Stimulated activated CD4-positive, alpha-beta T cell treated with anti-CD3 and anti-CD28 coated beads, TNF-alpha, amount 100 ng/mL, for 24 hours (primary cell): ENCODE measurements at places on chromosomes 7 and 10.

DNA sequence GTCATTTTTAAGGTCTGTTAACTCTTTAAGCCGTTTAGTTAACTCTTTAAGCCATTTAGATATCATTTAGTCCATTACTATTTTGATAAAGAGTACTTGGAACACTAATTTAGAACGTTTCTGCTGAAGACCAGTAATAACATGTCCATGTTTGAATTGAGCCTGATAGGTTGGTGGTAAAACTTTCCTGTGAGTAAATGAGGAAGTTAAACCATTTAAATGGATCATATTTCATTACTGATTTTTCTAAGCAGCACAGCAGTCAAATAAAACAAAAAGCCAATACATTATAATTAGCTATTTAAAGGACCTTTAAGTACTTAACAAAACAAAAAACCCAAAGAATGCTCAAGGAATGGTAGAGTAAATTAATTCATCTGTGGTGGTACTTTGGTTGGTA lies 29.4 kb downstream of the PHTF2 start:
- DNase-seq: no peak

DNA sequence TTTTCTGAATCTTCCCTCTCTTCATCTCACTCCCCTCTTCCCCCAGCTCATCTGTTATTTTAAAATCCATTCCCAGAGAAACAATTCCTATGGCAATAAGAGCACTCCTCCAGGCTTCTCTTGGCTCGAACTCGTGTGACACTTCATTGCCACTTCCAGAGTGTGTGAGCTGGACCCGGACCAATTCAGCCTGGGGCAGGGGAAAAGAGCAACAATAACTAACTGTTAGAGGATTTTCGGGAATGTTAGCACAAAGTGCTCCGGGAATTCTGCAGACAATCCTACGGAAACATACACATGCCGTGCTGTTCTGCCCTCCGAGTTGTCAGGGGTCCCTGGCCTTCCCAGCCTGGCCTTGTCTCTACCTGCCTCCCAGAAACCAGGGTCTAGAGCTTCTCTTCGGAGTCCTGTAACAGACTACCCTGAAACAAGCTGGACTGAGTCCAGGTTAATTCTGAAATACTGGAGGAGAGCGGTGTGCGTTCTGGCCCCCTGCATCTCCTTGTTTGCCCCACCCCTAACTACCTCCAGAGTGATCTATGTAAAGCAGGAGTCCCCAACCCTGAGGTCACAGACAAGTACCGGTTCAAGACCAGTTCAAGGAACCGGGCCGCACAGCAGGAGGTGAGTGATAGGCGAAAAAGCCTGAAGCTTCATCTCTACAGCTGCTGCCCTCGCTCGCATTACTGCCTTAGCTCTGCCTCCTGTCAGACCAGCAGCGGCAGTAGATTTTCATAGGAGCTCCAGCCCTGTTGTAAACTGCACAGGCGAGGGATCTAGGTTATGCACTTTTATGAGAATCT lies 11.3 kb downstream of the COL26A1 start:
- no peak for DNase-seq

DNA sequence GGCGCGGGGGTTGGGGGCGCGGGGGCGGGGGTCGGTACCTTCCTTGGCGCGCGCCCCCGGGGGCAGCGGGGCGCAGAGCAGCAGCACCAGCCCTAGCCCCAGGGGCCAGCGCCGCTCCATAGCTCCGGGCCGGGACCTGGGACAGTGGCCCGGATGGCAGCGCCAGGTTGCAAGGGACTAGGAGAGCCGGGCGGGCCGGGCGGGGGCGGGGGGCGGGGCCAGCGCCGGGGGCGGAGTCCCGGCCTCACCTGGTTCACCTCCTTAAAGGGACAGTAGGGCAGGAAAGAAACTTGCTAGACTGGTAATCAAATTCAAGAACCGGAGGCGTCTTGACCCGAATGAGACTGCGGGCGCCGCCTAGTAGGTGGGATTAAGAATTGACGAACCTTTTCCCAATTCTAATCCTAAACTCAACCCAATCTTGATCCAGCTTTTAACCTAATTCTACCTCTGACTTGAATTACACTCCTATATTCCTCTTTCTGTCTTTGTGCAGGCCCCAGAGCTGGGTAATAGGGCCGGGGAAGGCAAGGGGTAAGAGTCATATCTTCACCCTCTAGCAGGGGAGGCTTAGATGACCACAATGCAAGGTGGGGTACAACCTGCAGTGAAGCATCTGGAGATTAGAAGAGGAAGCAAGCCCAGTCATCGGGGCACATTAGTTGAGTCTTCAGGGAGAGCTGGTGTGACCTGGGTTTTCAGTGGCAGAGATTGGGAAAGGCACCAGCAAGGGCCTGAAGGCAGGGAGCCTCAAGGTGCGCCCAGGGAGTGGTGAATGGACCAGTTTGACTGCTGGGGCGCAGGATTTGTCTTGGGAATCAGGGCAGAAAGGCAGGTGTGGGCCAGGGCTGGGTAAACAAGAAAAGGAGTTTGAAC lies at the start of gene EPHA1:
TSS of gene EPHA1 (minus strand) at position 171 of the 876 bp plus-strand sequence. CDS start at position 120, 51 bp downstream.
- no peak for DNase-seq

DNA sequence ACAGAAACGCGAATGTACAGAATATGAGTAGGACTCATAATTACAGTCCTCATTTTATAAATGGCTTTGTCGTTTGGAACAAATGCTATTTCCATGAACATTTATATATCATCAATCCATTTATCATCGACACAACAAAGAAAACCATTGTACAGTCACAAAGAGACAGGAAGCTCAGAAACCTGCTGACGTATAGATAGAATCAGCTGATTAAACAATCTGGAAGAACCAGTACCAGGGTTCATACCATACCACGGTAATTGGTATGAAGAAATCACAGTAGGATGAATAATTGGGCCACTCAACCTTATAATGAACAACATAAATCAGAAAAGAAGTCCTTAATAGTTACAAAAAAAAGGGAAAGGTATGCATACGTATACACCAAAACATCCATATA lies 295.0 kb downstream of the PARD3 start:
- DNase-seq: no peak

- no peak for DNase-seq
These were observed 909.6 kb downstream of the REEP3 start for GRCh38 chr10:64430690-64431323.

DNA sequence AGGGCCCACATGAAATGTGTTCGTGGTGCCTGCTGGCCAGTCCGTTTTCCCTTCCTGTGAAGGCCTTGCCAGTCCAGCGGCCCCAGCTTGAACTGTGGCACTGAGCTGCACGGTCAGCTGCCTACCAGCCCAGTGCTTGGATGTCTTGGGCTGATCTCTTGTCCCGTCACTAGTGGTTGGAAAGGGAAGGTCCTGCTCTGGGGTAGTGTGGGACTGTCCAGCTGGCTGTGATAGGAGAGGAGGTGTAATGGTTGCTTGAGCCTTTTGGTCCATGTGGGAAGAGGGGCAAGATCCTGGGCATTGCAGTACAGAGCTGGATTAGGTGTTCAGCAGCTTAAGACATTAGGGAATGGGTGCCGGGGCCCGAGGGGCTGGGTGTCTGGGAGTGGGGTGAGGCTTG lies 15.0 kb downstream of the BUD23 start:
- DNase-seq: no peak

- no peak for DNase-seq
These were observed 46.8 kb upstream of the C10orf120 start for GRCh38 chr10:122746408-122746807.

DNA sequence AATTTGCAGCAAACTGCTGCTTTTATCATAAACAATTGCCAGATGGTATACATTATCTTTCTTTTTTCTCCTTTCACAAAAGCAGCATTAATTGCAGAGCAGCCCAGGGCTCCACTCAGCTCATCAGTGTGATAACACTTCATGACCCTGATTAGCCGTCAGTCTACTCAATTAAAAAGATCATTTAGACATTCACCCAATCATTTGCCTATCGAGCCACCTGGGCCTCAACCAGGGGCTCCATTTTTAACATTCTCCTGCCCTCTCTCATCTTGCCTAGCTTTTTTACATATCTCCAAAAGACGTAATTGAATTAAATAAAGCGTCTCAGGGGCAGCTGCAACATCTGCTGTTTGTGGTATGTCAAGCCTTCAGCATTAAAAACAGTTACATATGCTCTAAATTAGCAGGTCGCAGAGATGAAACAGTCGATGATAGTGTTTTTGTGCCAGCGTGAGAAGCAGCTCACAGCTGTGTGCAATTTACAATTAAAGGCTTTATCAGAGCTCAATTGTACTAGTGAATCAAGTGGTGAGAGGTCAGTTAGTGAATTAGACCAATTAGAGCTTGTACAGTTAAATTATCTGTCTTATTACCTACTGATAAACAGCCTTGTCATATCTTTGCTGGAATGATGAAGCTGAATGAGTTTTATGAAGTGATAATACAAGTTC lies 522.5 kb downstream of the ETV1 start:
- no peak for DNase-seq

DNA sequence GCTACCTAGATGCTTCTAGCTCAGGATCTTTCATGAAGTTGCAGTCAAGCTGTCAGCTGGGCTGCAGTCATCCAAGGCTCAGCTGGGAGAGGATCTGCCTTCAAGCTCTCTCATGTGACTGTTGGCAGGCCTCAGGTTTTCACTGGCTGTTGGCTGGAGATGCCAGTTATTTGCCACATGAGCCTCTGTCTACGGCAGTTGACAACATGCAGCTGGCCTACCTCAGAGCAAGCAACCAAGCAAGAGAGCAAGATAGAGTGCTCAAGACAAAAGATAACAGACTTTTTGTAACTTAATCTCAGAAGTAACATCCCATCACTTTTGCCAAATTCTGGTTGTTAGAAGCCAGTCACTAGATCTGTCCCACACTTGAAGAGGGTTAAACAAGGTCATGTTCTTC lies 125.8 kb downstream of the TPST1 start:
- DNase-seq: no peak

DNA sequence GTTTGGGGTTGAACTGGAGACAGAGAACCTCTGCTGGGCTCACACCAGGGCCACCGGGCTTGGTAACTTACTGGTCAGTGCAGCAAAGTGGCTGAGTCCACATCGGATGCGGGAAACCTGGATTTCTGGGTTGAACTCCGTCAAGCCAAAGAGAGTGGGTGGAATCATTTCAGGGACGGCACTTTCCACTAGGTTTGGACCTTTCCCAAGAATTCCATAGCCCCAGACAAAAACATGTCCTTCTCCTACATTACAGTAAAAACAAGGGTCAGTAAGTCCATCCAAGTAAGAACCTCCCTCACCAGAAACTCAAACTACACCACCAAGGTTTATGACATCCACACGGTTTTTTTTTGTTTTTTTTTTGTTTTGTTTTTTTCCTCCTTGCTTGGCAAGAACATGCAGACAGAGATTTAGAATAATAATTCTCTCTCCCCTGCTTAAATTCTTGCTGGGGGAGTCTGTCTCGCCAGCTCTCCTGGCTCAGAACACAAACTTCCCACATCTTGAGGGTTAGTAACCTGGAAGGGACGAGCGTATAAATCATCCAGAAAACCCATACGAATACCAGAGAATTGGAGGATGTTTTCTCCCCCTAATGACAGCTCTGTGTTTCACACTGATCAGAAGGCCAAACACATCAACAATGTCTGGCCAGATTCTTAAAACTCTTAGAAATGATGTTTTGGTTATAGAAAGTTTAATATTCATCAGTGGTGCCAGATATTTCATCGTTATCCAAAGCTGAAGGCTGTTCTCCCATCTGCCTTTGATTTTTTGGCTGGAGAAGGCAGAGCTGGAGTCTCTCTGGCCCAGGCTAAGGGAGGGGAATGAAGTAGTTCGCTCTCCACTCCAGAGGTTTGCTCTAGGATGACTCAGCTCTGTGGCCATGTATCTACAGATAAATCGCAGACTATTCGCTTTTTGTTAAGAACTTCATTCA lies 17.5 kb downstream of the RCC1L start:
- no peak for DNase-seq

- no peak for DNase-seq
These were observed 198.2 kb downstream of the EMX2 start for GRCh38 chr10:117740691-117741222.

- no peak for DNase-seq
These were observed 636.3 kb downstream of the PARD3 start for GRCh38 chr10:34178756-34179155.

GRCh38 chr7:116167177-116167576 lies 43.2 kb upstream of the TES start:
- DNase-seq: no peak

GRCh38 chr7:119392-120163 lies 72.8 kb upstream of the FAM20C start:
- DNase-seq: no peak

DNA sequence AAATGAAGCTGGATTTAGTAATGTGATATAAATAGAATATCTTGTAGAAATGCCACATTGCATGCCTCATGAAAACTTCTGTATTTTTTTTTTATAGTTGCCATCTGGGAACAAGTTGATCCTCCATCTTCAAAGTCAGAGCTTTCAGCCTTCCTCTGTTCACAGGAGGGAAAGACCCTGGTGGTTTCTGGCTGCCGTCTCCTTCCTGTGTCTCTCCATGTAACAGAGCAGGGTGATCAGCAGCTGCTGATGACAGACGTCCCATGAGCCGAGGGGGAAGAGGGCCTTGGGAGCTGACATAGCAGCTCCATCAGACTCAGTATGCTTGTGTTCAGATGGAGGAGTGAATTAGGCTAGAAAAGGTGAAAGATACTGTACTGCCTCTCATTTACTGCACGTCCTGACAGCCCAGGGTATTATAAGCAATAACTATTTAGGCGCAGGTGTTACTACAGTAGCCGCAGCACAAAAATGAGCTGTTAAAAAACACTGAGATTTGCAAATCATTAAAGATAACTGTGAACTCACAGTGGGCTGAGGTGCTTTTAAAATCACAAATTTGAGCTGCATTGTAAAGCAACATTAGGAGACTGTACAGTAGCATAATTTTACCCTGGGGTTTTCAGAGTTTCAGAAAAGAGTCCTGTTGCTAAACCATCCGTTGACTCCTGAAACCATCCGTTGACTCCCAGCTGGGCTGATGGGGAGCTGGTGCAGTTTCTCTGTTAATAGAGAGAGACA lies 103.3 kb downstream of the CFAP58 start:
- no peak for DNase-seq

DNA sequence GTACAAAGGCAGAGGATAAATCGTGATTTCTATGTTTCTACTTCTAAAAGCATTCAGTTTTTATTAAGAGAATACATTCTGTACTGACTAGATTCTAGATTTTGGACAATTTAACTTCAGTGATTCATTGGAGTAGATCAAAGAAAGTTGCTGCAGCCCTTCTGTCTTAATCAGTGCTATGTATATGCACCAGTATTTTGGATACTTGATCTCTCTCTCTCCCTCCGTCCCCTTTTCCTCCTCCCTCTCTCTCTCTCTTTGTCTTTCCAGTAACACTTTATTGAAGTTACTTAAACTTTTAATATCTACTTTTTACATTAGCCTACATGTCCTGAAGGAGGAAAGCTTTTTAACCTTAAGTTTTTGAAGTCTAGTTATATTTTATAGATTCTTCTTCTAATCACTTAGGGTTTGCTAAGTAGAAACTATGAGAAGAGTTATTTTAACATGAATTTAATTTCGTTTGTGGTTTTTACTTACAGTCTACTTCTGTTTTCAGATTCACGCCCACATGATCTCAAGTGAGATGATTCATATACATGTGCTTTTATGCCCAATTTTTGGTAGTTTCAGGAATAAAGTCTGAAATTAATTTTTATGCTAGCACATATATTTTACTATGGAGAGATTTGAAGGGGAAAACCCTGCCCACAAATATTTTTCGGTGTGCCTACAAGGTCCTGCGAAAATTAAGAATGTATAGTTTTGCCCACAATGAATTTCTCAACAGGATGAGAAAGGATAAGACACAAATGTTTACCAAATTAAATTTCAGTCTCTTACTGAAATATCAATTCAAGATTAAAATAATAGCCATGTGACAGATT lies 9.1 kb downstream of the MDFIC start:
- no peak for DNase-seq
